Brain (organoid and tissue), 16 donors: ENCODE measurements at places on chromosomes 4 and X.

GRCh38 chr4:185654965-185655554 lies 119.8 kb upstream of the PDLIM3 start:
- DNase-seq: no peak

DNA sequence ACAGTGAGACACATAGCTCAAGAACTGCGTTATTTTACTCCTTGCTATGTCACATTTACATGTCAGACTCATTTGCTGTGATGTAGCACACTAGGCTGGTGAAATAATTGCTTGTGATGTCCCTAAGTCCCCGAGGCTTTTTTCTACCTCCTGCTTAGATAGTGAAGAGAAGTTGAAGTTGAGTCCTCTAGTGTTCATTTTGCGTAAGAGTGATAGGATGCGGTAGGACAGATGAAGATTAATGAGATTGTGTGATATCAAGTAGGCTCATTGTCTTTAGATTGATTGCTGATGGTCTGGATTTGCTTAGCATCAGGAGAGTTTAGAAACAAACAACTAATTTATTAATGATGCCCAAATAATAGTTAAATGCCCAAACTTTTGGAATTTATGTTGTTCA lies 173.6 kb upstream of the NUDT6 start:
- DNase-seq: no peak

- DNase-seq: no peak
These were observed 73.2 kb upstream of the C1QTNF7 start for GRCh38 chr4:15354371-15355297.

DNA sequence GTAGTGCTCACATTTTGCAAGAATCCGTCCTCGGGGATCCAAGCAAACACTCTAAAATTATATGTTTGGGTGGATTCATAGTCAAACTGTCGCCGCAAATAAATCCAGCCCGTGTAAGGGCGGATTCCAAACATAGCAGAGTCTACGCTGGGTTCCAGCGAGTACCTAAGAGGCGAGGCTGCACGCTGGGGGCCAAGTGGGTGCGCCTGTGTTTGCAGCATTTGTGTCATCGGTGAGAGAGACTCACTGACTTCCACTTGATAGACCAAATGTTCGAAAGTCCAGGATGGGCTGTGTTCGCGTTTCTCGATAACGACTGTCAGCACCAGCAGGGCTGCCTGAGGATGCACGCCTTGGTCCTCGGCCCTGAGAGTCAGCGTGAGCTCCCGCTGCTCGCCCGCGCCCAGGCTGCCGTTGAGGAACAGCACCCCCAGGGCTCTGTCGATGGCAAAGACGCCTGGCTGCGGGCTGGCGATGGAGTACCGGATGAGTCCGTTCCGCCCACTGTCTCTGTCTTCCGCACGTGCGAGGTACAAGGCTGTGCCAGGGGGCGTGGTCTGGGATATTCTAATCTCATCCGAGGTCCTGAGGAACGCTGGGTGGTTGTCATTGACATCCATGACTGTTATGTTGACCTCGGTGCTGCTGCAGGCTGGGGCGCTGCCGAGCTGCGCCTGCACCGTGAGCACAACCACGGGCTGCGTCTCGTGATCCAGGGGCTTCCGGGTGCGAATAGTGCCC lies 158.7 kb downstream of the DCHS2 start:
- peak; percentile 85 for DNase-seq

DNA sequence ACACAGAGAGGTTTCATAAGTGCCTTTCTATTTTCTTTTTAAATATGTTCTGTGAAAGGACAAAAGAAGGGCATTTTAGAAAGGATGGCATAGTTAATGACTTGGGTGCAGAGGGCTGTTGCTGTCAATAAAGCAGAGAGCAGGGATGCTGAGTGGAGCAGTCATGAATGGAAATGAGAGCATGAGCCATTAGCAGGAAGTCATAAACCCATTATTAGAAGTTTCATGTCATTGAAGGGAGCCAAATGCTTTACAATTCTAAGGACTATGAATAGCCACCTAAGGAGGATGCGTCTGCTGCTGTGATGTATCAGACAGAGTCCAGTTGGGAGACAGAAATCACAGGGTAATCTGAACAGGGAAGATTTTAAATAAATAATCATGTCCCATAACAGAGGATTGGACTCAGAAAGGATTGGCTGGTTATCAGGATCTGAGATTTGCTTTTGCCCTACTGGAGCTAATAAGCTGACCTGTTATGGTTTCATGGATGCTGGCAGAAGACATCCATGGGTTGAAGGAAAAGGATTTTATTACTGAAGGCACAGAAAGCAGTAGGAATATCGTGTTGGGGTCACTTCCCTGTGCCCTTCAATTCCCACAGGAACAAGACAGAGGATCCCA lies 47.5 kb upstream of the WDR19 start:
- DNase-seq: peak; percentile 69

GRCh38 chr4:60562334-60562733 lies 637.8 kb upstream of the ADGRL3 start:
- DNase-seq: peak; percentile 52

- DNase-seq: no peak
These were observed 929.1 kb downstream of the STIM2 start for GRCh38 chr4:27789773-27790172.

DNA sequence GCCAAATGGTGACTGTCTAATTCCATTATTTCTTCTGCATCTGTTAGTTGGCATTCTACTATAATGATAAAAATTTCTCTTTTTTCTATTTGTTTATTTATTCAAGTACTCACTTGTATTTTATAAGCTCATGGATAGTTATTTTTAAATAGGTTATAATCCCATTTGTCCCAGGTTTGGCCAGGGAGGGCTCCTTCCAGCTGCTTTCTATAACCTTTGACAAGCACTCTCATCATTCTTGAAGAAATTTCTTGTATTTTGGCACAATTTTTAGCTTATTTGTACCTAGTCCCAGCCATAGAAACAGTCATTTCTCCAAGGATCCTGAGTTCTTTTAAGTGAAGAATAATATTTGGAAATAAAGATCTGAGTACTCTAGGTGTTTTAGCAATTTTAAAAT lies 1038.6 kb upstream of the AGA start:
- no peak for DNase-seq

DNA sequence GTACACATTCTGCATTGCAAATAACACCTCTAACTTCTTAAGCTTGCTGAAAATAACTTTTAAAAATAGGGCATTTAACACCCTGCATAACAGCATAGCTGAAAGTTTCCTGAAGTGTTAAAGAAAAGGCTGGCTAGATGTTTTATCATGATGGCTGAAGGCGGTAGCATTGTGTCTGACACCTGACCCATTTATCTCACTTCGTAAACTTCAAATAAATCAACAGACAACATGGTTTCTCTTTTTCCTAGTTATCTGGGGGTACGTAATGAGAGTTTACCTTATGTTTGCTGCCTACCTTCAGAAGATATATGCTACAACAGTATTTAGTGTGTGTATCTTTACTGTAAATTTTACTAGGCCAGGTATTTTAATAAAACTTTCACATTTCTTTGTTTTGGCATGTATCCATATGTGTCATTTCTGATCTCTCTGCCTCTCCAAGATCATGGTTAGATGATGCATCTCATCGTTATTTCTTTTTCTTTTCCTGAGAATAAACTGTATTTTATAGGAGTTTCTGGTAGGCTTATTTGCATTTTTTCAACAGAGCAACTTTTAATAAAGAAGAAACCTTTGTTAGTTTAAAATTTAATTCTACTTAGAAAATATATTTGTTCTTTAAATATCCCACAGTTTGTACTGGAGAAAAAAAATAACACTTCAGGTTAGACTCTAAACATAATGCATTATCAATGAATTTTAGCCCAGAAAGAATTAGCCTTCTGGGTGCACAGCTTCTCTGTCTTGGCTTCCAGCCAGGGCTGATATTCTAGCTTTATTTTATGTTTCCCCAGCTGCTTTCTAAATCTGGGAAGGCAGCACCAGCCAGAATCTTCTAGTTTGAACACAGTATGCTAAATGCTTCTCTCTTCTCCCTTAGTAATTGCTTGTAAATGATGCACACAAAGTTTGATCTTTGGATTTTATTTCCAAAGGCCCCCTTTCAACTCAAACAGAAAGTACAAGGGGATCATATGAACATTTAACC lies 2.9 kb downstream of the NDST4 start:
- peak; percentile 86 for DNase-seq

DNA sequence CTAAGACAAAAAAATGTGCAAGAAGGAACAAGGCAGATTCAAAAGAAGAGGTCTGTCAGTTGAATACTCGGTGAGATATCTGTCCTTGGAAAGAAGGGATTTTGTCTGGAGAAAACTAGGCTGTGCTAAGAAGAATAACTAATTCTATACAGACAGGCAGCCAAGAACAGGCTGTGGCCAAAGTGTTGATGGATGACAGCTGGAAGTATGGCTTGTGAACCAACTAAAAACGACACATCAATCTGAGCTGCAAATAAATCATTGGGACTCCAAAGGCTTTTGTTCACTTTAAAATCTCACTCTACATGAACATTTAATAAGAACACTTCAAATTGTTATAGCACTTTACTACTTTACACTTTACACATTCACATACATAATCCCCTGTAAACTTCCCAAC lies 70.5 kb upstream of the IGSF1 start:
- peak; percentile 2 for DNase-seq

- DNase-seq: no peak
These were observed 42.3 kb downstream of the STX18 start for GRCh38 chr4:4499438-4500123.

DNA sequence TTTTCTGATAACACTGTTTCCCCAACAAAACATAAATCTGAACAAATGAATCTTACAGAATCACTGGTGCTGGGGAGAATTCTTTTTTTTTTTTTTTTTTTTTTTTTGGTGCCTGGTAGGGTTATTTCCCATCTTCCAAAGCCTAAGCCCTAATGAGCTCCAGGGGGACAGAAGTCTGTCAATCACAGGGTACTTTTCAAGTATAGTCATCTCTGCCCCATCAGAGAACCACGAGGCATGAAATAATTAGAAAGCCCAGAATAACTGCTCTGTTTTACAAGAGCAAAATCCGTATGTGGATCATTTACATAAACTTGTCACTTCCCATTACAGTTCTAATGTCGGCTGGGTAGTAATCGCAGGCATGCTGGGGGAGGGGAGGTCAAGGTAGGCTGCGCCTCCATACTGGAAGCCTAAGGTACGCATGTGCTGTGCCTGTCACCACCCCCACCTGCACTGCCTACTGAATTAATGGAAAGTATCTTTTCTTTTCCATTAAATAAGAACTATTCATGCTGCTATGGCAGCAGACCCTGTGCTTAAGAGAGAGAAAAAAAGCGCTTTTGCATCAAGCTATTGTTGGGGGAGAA lies 164.7 kb upstream of the LEF1 start:
- peak; percentile 35 for DNase-seq

GRCh38 chr4:103012060-103012459 lies 7.4 kb downstream of the SLC9B1 start:
- no peak for DNase-seq

GRCh38 chr4:89751416-89751815 lies 85.5 kb downstream of the SNCA start:
- DNase-seq: no peak

GRCh38 chrX:39766085-39766726 lies 331.6 kb downstream of the BCOR start:
- no peak for DNase-seq

GRCh38 chr4:129362691-129363274 lies 266.8 kb downstream of the C4orf33 start:
- DNase-seq: peak; percentile 95

DNA sequence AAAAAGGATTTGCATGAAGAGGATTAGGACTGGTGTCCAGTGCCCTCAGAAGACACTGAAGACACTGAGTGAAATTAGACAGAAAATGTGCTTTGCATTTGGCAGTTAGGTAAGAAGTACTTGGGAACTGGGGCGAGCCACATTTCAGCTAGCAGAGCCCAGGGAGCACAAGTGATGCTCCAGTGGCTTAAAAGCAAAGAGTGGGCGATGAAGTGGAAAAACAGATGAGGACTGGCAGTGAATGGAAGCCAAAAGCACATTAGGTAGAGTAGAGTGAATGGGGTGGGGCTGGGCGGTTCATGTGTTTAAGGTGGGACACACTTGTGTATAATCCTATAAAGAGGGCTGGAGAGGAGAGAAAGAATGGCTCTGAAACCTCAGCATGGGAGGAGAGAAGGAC lies 18.4 kb downstream of the DCLK2 start:
- DNase-seq: no peak

DNA sequence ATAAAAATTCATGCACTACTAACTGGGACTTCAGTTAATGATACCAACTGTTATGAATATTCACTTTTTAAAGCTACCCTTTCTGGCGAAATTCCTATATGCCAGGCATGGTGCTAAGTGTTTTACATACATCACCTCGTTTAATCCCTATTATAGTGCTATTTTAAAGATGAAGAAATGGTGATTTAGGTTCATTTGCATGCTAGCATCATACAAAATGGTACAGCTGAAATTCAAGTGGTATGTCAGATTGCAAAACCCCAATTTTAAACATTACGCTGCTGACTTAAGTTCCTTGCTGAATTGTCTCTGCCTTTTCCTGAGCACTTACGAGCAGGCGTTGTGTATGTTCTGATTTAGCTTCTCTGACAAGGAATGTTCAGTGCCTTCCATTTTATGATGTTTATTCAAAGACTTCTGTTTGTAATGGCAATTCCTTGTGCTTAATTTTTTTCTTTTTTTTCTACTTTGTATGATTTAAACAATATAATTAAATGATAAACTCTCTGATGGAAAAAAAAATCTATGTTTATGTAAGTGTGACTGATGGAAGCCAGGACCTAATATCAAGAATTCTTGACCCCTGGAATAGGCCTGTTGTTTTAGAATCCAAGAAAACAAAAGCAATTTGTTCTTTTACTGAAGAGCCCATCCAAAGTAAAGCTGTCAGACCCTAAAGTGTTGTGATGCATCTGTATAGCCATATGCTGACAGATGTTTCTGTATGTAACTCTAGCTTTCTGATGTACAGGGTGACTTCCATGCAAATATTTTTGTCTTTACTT lies 148.1 kb downstream of the PCDH7 start:
- DNase-seq: peak; percentile 95
